ENCODE measurements at places on chromosomes 16 and 17.

GRCh38 chr16:22161999-22162655 lies at the start of gene SDR42E2:
TSS of gene SDR42E2 (plus strand) at chr16:22162506. CDS start at chr16:22165583, 3,077 bp downstream.
- DNase-seq: no peak

GRCh38 chr17:75783069-75783783 lies 1.4 kb upstream of the UNK start:
- no peak for DNase-seq

DNA sequence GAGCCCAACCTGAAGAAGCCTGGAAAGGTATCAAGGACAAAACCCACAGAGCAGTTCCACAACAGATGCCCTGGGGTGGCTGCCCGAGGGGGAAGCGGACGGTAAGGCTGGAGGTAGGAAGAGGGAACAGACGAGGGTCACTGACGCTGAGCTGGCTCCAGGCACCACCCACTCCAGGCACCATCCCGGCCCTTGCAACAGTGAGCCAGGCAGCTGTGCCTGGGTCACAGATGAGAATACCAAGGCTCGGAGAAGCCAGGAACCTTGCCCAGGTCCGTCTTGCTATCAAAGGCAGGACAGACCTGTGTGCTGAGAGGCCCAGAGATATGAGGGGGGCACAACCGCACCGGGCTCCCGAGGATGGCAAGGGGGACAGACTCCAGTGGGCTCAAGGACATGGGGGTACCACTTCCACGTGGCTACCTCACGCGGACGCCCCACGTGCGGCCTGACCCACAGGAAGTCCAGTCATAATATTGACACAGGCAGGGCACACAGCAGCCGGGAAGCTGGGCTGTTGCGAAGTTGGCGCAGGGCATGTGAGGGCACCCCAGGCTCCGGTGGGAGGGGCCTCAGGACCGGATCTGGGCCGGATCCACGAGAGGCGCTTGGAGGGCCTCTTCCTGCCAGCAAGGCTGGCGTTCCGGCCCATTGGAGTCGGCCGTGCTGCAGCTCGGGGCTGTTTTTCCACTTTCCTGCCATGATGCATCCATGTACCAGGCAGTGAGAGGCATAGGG lies 29.9 kb downstream of the PEMT start:
- DNase-seq: no peak

GRCh38 chr17:2892305-2892971 lies 96.2 kb downstream of the RAP1GAP2 start:
- DNase-seq: no peak

GRCh38 chr16:80874925-80875324 lies 70.5 kb upstream of the CDYL2 start:
- no peak for DNase-seq

All from stimulated activated CD8-positive, alpha-beta memory T cell treated with anti-CD3 and anti-CD28 coated beads, Interleukin-4, amount 100 ng/mL, for 4 hours (primary cell).